NCI-H1048 (cell line): ENCODE measurements at places on chromosomes 16 and 17.

DNA sequence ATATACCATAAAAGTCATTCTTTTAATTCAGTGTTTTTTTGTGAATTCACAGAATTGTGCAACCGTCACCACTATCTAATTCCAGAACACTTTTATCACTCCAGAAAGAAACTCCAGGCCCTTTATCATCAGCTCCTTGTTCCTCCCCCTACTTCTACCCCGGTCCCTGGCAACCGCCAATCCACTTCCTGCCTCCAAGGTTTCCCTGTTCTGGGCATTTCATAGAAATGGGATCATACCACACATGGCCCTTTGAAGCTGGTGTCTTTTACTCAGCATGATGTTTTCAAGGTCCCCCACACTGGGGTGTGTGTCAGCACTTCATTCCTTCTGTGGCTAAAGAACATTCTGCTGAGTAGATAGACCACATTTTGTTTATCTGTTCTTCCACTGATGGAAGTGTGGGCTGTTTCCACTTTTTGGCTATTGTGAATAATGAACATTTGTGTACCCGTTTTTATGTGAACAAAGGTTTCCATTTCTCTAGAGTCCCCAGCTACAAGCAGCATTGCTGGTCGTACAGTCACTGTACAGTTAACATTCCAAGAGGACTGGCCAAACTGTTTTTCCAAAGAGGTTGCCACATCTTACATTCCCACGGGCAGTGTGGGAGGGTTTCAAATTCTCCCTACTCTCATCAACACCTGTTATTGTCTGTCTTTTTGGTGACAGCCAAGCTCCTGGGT is 75.8 kb upstream of the ZNF469 start:
- DNase-seq: no peak

DNA sequence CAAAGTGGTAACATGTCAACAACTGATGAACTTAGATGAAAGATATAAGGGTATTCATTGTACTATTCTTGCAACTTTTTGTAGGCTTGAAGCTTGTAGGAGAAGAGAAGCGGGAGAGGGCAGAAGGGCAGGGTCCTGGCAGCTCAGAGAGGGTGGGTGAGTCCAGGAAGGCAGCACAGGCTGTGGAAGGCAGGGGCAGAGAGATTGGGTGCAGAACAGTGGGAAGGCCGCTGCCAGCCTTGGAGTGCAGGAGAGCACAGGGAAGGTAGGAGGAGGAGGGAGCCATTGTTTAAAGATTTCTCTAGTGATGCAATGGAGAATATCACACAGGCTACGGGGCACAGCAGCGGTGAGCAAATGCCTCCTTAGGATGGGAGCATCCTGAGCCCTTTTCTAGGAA is 104.3 kb downstream of the N4BP1 start:
- no peak for DNase-seq

DNA sequence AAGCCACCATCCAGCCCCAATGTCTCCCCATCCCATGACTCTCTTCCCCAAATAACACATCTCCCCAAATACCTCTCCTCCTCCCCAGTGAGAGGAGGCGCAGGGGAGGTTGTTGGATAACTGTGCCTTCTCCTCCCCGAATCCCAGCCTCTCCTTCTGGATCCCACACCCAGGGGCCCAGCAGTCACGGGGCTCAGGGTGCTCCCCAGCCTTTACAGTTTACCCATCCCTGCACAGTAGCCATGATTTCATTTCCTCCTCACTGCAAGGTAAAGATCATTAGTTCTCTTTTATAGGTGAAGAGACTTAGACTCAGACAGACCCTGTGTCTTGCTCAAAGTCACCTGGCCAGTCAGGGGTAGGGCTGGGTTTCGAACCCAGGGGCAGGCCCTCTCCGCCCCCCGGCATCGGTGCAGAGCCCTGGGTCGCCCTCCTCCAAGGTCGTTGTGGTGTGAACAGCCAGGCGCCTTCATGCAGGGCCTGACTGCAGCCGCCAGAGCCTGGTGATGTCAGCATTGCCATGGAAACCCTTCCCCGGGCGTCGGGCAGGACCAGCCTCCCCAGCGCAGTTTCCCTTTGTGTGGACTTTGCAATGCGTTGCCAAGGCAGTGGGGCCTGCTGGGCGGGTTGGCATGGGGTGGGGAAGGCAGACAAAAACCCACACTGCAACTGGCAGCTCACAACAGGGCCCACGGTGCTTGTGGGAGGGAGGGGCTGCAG is 53.3 kb upstream of the TOB1 start:
- DNase-seq: peak; percentile 63

DNA sequence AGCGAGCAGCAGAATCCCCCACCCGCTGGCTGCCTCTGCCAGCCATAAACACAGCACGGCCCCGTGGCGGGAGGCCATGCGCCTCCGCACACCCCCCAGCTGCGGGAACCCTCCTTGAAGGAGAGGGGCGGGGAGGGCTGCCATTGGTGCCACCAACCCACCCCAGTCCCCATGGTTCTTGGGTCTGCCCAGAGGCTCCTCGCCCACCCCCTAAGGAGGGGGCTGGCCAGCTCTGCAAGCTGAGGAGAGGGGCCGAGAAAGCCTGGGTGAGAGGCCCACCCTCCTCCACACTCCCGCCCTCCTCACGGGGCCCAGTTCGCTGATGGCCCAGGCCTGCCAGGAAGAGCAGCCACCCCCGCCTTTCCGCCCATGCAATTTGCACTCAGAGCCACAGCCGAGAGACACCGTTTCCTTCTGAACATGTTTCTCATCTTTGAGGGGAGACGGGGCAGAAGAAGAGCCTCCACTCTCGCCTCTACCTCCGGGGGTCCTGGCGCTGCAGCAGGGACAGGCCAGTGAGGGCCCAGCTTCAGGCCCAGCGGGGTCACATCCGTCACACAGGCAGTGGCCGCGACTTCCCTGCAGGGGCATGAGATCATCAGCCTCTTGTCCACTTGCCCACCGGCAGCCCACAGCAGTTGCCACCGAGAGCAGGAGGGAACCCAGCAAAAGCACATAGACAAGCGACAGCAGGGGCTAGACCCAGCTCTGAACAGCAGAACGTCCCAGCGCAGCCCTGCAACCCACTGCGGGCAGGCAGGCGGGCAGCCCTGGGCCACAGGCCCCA is 23.0 kb downstream of the KATNB1 start:
- no peak for DNase-seq

DNA sequence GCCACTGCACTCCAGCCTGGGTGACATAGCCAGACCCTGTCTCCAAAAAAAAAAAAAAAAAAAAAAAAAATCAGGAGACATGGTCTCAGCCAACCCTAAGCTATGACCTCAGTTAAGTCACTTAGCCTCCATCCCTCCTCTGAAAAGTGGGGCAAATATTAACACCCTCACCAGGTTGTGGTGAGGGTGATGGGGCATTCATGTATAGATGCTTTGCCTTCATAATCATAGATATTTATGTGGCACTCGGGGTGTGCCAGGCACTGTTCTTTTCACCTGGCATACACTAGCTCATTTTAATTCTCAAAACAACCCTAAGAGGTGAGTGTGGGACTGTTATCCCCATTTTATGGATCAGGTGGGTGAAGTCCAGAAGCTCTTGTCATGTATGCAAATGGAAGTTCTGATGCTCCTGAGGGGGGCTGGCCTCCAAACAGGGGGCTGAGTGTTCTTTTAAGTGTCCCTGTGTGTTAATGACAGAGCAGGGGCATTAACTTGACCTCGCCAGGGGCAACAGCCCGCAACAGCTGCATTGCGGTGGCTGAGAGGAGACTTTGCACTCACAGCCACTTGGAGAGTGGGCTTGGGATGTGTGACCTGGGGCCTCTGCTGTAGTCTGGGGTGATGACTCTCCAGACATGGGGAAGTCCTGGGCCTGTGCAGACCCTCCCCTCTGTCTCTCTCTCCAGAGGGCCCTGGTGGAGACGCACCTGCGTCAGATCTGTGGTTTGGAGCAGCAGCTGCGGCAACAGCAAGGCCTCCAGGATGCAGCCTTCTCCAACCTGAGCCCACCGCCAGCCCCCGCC is 4.1 kb downstream of the TBKBP1 start:
- no peak for DNase-seq

DNA sequence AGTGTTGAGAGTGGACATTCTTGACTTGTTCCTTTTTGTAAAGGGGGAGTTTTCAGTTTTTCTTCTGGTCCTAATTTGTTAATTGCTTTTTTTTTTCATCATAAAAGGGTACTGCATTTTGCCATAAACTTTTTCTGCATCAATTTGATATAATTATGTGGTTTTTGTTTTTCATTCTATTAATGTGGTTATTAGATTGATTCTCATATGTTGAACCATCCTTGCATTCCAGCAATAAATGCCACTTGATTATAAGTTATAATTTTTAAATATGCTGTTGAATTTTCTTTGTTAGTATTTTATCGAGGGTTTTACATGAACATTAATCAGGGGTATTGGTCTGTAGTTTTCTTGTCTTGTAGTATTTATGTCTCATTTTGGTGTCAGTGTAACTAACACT is 87.2 kb upstream of the SMIM36 start:
- DNase-seq: no peak

- DNase-seq: no peak
Measured at GRCh38 chr16:17287166-17287800, 183.5 kb downstream of the XYLT1 start.
